ENCODE measurements at places on chromosomes 2 and 18. TPM values are rescaled to one million over a fixed set of nuclear protein-coding genes. Genes with fewer than 3 reads are reported as not detected.

DNA sequence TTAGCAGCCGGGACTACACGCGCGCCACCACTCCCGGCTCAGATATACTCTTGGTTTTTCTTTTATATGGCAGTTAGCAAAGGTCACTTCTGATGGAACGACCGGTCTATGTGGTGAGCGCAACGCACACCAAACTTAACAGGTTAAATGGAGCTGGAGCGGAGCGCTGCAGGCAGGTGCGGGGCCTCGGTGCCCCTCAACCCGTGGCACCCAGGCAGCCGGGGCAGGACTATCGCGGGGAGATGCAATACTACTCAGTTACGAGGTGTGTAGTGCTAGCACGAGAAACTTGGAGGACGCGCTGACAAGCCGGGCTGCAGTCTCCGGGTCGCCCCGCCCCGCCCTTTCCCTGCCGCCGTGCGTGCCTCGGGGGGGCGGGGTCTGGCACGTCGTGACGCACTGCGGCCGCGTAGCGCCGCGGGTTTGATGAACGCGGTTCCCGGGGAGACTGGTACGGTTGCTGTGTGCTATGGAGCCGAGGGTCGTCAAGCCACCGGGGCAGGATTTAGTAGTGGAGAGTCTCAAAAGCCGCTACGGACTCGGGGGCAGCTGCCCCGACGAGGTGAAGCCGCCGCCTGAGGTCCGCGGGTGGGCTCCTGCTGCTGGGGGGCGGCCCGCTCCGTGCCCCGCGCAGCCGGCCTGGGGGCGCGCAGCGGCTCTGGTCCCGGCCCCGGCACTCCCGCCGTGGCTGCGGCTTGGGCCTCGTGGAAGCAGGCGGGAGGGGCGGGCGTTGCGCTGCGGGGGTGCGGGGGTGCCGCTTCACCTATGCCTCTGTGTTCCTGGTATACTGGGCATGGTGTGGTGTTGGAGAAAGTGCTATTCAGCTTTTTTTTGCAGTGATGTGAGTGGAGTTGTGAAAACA, at the start of gene CCDC138:
Gene CCDC138, plus strand, starts transcription at position 418 of the 862 bp plus-strand sequence. Its CDS starts 52 bp downstream, at position 470.
- DNase-seq = peak; percentile 53

GRCh38 chr2:102509749-102510148, 36.7 kb downstream of the SLC9A4 start:
- DNase-seq = no peak

- peak; percentile 53 for DNase-seq
Observed at GRCh38 chr2:236568068-236568921, 1.3 kb upstream of the ACKR3 start.

DNA sequence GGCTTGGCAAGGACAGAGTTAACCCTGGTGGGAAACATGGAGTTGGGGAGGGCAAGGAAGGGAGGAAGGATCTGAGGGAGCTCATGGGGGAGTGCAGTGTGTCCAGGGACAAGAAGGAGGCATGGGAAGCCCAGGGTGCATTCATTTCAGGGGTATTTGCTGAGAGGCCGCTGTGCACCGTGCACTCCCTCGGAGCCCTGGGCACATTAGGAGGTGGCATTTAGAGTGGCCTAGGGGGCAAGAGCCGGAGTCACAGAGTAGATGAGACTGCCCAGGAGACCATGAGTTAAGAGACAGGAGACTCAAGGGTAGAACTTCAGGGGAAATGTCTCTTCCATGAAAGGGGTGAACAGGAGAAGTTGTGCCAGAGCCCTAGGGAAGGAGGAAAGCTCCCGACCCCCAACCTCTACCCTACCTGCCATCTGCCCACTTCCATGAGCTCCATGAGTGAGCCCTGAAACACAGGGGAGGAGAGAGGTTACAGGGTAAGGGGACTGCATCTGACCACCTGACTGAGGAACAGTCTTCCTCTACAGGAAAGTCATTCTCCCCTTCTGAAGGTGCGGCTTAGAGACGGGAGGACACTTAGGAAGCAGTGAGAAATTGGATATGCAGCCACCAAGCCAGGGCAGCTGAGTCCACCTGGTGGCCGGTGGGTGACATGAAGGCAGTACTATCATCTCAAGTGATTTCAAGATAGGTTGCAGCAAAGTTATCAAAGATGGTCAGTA, 58.5 kb upstream of the COPS8 start:
- peak; percentile 73 for DNase-seq

- DNase-seq = no peak
Observed at GRCh38 chr18:55289048-55289447, 298.9 kb downstream of the TCF4 start.

- no peak for DNase-seq
Observed at GRCh38 chr2:102005989-102006885, 14.5 kb downstream of the IL1R2 start.

- DNase-seq = no peak
Observed at GRCh38 chr18:45090526-45091140, 409.9 kb downstream of the SETBP1 start.

- no peak for DNase-seq
Observed at GRCh38 chr2:66532972-66533868, 98.3 kb downstream of the MEIS1 start.

- no peak for DNase-seq
Observed at GRCh38 chr2:67854103-67854743, 208.6 kb downstream of the C1D start.

- no peak for DNase-seq
Observed at GRCh38 chr2:3679616-3680393, 21.8 kb downstream of the ALLC start.

DNA sequence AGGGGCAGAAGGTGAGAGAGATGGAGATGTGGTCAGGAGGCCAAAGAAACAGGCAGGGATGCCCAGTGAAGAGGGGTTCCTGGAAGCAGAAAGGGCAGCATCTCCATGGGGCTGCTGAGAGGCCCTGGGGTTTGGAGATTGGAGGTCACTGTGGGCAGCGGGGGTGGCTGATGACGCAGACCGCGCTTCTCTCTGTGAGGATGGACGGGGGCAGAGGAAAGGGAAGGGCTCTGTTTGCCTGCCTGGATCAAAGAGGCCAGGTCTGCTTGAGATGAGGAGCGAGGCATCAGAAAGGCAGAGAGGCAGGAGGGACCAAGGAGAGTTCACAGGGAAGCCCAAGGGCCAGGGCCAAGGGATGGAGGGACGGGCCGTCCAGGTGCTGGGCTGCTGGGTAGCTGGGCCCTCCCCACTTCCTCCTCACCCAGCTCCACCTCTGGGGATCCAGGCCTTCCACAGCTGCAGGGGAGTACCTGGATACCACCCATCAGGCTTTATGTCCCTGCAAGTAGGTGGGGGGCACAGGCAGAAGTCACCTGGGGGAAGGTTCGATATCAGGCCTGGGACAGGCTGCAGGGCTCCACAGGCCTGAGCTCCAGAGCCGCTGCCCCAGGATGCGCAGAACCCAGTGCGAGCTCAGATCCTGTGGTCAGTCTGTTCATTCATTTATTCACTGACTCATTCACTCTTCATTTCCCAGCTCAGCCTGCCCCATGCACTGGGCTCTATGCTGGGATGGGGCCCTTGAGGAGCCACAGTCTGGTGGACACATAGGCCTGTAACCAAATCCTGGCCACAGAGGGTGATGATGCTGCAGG, 30.6 kb downstream of the ADRA2B start:
- DNase-seq = no peak

- no peak for DNase-seq
Observed at GRCh38 chr18:8718401-8718913, 13.1 kb downstream of the MTCL1 start.

DNA sequence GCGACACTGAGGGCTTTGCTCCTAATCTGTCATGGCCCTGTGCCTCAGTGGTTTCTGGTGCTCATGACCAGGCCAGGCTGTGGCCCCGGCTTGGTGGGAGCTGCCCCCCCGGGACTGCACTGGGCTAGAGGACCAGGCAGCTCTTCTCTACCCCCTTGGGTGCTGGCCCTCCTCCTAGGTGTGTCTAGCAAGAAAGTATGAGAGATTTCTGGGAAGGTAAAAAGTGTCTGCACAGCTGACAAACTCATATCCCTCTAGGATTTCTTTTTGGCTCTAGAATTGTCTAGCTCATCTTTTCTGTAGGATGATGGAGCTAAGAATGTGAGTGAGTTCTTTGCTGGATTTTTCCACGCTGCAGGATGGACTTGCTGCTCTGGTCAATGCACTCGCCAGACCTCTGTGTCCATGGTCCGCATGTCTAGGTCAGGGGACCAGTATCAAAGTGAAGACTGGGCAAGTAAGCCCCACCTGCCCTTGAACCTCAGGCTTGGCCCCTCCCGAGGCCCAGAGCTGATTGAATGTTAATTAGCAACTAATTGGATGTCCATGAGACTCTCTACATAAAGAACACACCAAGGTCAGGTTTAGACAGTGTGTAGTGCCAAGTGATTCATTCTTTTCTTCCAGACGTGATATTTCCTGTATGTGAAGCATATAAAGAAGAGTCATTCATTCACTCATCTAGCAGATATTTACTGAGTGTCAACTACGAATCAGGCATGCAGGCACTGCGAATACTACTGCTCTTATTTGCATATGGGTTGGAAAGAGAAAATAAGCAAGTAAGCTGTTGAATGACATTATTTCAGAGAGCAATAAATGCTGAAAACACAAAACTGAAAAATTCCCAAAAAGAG, 15.6 kb upstream of the PSD4 start:
- no peak for DNase-seq

- no peak for DNase-seq
Observed at GRCh38 chr18:61853855-61854254, 39.0 kb downstream of the RNF152 start.

TTR gene
- total RNA-seq = not detected
